ENCODE measurements at places on chromosomes 13 and 19.

DNA sequence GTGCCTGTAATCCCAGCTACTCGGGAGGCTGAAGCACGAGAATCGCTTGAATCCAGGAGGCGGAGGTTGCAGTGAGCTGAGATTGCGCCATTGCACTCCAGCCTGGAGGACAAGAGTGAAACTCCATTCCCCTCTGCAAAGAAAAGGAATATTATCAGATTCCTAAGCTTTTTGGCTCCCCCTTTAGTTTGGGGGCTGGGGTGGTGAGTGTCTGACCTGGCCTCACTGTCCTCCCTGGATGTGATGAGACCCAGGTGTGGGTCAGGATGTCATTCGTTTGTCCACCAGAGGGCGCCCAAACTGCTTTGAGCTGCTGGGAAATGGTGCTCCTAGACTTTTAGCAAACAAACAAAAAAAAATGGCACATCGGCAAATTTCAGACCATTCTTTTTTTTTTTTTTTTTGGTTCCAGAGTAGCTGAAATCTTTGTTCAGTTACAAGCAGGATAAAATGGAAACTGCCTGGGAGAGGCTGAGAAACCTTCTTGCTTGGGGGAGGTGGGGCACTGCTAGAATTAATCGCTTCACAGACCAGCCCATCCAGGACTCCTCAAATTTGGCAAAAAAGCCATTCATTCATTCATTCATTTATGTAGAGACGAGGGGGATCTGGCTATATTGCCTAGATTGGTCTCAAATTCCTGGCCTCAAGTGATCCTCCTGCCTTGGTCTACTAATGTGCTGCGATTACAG is 29.4 kb downstream of the SPC24 start:
- DNase-seq, result peak; percentile 64

DNA sequence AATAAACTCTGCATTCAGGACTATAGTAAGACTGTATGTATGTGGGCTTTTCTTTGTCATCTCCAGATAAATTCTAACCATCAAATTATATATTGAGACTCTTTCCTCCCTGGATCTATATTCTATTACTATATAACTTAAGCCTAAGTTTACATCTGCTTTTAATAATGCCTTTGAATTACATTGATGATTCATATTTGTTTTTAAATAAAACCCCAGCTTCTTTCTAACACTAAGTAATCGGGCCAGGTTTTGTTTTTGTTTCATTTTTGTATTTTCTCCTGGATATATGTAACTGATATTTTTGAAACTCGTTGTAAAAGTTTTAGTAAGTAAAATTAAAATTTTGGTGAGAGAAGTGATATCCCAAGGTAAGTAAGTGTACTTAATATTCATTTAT is 1599.1 kb downstream of the PCDH9 start:
- no peak for DNase-seq

DNA sequence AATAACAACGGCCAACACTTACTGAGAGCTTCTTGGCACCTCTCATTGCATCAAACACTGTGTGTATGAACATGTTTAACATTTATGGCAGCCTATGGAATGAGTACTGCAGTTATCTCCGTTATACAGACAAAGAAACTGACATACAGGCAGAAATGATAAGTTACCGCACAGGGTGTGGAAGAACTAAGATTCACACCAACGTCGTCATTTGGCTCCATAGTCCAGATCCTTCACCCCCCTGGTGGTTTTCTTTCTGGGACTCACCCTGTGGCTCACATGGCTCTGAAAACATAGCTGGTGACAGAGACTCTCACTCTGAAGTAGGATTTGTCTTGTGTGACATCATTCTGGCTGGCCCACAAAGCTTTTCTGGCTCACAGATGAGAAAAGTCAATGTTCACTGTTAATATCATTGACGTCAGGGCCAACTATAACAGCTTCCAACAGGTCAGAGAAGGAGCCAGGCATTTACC is 230.1 kb downstream of the DLEU7 start:
- no peak for DNase-seq

DNA sequence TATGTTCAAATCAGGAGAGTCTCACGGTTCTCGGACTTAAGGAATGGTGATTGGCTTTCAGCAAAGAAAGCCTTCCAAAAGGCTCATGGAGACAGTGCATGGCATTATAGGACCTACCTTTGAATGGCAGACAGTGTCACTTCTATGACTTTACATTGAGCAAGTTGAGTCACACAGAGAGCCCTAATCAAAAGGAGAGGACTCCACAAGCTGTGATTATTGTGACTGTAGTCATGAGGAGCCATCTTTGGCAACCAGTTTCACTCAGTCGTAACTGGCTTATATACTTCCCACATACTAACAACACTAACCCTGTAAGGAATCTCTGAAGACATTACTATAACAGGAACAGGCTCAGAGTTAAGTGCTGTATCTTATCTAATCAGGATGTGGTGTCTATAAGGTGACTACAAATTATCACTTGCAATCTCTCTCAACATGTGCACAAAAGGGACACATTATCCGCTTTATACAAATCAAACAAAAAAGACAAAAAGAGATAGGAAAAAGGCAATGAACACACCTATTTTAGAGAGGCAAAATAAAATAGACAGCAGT is 6.1 kb downstream of the LGALS14 start:
- no peak for DNase-seq

DNA sequence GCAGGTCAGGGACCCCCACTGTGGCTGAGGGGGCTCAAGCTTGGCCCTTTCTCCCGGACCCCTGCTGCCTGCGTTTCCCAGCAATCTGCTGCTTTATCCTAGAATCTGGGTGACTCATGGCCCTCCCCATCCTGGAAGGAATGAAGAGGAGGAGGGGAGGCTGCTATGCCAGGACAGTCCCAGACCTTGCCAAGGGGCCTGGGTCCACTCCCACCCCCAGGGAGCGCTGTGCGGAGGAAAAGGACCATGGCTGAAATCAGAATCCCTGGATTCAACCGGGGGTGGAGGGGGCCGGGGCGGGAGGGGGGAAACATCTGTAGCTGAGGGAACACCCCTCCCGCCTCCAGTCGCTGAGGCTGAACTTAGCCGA is 20.5 kb downstream of the ZNF114 start:
- peak; percentile 60 for DNase-seq

DNA sequence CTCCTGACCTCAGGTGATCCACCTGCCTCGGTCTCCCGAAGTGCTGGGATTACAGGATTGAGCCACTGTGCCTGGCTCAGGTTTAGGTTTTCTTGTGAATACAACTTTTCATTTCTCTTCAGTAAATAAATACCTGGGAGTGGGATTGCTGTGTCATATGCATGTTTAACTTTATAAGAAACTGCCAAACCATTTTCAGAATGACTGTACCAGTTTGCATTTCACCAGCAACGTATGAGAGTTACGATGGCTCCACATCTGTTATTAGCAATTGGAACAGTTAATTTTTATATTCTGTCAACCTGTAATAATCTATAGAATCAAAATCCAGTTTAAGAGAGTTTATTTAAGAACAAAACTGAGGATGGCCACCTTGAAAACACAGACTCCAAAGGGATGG is 52.2 kb downstream of the TEX26 start:
- no peak for DNase-seq

DNA sequence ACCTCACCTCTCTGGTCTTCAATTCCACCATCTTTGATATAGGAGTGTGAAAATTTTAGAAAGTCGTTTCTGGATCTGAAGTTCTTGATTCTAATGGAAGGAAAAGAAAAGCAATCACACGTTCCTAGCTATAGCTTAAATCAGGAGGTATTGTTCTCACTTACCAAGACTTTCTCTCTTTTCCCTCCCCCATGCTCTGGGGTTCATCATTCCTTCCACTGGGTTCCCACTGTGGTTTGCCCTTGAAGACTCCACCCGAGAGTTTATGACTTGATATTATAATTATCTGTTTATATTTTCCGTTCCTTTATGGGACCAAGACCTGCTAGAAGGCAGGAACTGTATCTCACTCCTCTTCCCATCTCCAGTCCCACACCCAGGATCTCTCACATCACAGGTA is 76.6 kb downstream of the AKAP11 start:
- no peak for DNase-seq

DNA sequence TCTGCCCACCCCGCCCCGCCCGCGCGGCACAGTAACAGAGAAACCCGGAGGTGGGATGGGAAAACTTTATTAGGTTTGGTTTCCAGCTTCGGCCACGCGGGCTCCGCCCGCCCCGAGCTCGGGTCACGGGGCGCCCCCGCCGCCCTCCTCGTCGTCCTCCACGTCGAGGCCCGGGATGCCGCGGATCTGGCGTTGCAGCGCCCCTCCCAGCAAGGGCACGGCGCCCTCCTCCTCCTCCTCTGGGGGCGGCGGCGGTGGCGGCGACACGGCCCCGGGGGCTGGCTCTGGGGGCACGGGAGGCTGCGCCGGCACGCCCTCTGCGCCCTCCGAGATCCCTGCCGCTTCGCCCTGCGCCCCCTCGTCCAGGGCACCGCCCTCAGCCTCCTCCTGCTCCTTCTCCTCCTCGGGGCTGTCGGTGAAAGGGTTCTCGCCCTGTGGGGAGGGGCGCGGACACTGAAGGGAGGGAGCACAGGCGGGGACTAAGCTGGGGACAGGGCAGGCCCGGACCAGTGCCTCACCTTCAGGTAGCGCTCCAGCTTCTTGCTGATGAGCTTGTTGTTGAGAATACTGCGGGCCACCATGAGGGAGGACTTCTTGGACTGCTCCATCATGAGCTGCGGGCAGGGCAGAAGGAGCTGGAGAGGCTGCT is 536 bp upstream of the AKAP8 start:
- DNase-seq, result peak; percentile 23

DNA sequence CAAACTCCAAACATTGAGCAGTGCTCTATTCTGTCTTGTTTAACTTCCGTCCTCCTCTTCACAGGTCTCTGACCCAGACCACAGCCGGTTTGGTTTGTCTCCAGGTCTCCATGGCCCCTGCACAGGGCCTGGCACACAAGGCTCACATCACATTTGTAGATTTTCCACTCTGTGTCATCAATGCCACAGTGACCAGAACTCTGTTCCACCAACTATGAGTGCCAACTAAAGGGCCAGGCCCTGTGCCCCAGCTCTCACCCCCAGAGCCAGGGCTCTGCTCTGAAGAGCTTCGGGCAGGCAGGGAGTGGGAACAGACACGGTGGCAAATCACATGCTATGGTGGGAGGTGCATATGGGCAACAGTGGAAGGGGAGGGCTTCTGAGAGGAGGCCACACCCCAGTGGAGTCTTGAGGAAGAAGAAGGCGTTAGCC is 16.0 kb downstream of the SMG9 start:
- DNase-seq, result peak; percentile 62

DNA sequence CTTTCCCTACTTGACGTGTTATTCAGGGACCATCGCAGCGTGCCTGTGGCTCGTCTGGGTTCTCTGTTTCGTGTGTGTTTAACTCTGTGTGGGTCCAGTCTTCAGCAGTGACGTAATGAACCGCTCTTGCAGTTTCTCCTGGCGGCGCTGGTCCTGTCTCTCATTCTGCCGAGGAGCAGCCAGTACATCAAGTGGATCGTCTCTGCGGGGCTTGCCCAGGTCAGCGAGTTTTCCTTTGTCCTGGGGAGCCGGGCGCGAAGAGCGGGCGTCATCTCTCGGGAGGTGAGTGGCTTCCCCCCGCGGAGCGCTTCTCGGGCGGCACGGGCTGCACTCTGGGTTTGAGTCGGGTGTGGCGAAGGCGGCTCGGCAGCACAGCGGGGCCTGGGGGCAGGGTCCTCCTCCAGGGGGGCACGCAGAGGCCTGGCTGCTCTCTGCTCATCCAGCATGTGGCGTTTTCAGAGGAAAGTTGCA is 36.3 kb upstream of the TFDP1 start:
- peak; percentile 52 for DNase-seq

- peak; percentile 90 for DNase-seq
These were observed 34.6 kb upstream of the SLC46A3 start for GRCh38 chr13:28753208-28753892.

- DNase-seq, result peak; percentile 15
These were observed 42.7 kb upstream of the ABCC4 start for GRCh38 chr13:95343944-95344343.

GRCh38 chr13:97411984-97412383 is 22.0 kb upstream of the RAP2A start:
- DNase-seq, result no peak

- DNase-seq, result peak; percentile 49
These were observed 4.4 kb upstream of the ZNF681 start for GRCh38 chr19:23762884-23763711.

DNA sequence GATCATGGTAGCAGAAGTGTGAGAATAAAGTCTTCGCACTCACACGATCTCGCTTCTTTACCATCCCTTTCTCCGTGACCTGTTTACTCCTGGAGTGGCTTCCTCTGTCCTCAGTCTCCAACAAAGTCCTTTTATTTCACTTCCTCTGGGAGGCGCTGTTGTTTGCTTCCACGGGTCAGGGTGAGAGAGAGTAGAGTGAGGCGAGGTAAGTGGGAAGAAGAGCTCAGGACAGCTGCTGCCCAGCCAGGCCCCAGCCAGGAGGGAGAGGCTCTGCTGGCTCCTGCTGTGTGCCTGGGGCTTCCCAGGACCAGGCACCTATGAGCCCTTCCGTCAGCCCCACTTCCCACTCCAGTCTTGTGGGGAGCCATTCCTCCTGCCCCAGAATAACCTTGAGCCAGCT is 242.1 kb downstream of the FGF9 start:
- DNase-seq, result no peak

GRCh38 chr19:46488551-46488950 is 7.1 kb downstream of the PNMA8B start:
- no peak for DNase-seq

GRCh38 chr13:98368019-98368418 is 190.9 kb upstream of the RNF113B start:
- DNase-seq, result peak; percentile 79

DNA sequence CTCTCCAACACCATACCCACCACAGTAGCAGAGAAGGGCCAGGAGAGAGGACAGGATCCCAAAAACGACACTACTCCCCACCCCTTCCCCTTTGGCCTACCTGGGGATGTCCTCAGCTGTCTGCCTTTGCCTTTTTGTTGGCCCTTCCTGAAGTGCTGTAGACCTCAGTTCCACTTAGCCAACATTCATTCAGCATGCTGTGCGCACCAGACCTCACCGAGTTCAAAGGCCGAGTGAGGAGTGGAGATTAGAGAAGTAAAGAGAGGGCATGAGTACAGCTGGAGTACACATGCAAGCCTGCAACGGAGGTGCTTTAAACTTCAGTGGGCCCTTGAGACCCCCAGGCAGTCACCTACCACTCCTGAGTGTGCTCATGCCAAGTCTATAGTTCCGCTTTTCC is 99.0 kb downstream of the TEX26 start:
- DNase-seq, result no peak

GRCh38 chr13:111359930-111360329 is 39.5 kb downstream of the TEX29 start:
- no peak for DNase-seq

- no peak for DNase-seq
These were observed at the start of gene ZNF99 for GRCh38 chr19:22783651-22784410. ZNF99 (minus strand) TSS chr19:22784151; CDS start chr19:22784016, 135 bp downstream.

GRCh38 chr13:63999614-64000305 is 2584.1 kb upstream of the PCDH20 start:
- no peak for DNase-seq

DNA sequence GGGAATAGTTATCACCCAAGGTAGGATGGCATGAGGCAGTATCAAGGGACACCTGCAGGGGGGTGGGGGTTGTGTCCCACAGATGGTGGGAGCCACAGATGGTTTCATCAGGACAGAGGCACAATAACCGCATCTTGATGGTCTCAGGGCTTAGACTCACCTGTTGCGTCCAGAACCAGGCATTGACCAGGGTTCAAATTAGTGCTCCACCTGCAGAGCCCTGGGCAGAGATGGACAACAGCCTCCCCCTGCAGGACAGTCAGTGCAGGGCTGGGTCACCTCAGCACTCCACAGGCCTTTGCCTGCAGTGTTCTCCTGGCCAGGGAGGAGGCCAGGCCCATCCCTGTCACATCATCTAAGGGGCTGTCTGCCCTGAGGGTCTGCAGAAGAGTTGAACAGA is 14.5 kb upstream of the CEACAM1 start:
- no peak for DNase-seq

- DNase-seq, result peak; percentile 60
These were observed 140.5 kb downstream of the KLF12 start for GRCh38 chr13:73993661-73994060.
